GM10248 (cell line): ENCODE measurements at places on chromosomes 2 and 18.
A peak's percentile ranks its signal among the peaks of the same experiment; 100 is the strongest.

DNA sequence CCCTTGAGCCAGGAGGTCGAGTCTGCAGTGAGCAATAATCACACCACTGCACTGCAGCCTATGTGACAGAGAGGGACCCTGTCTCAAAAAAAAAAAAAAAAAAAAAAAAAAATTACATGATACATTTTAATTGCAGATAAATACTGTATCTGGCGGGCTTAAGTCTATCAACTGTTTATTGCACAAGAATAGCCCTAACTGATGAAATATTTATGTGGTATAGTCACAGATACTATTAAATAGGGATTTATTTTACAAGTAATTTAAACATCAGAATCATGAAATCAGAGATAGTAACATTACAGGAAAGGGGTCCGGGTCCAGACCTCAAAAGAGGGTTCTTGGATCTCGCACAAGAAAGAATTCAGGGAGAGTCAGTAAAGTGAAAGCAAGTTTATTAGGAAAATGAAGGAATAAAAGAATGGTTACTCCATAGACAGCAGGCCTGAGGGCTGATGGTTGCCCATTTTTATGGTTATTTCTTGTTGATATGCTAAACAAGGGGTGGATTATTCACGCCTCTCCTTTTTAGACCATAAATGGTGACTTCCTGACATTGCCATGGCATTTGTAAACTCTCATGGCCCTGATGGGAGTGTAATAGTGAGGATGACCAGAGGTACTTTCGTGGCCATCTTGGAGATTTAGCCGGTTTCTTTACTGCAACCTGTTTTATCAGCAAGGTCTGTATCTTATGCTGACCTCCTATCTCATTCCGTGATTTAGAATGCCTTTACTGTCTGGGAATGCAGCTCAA lies 166.6 kb downstream of the PMAIP1 start:
- no peak for DNase-seq

DNA sequence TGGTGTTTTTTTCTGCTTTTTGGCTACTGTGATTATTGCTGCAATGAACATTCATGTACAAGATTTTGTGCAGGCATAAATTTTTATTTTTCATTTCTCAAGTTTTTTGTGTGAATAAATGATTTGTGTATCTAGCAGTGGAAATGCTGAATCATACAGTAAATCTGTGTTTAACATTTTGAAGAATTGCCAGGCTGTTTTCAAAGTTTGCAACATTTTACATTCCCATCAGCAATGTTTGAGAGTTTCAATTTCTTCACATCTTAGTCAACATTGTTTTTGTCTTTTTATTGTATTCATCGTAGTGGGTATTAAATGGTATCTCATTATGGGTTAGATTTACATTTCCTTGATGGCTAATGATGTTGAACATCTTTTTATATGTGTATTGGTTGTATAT lies 98.8 kb upstream of the RBMS1 start:
- DNase-seq, result no peak

- no peak for DNase-seq
Measured at GRCh38 chr2:168738062-168738461, 64.4 kb upstream of the NOSTRIN start.

- DNase-seq, result no peak
Measured at GRCh38 chr18:46566111-46566510, 90.9 kb downstream of the LOXHD1 start.

- DNase-seq, result no peak
Measured at GRCh38 chr18:60910534-60910933, 422.7 kb upstream of the CDH20 start.

GRCh38 chr2:240586919-240587800 lies 626 bp downstream of the CAPN10 start:
- DNase-seq, result peak; percentile 60

- DNase-seq, result peak; percentile 90
Measured at GRCh38 chr2:230864605-230865306, at the start of gene ITM2C. TSS of gene ITM2C (plus strand) at chr2:230864942. CDS start at chr2:230865026, 84 bp downstream.

- no peak for DNase-seq
Measured at GRCh38 chr2:150618245-150618895, 130.9 kb upstream of the RND3 start.

GRCh38 chr18:79485788-79486355 lies 90.1 kb downstream of the NFATC1 start:
- DNase-seq, result no peak

GRCh38 chr2:197255543-197255942 lies 55.0 kb downstream of the ANKRD44 start:
- DNase-seq, result peak; percentile 90

- no peak for DNase-seq
Measured at GRCh38 chr2:145687442-145688134, 1167.7 kb upstream of the ZEB2 start.

DNA sequence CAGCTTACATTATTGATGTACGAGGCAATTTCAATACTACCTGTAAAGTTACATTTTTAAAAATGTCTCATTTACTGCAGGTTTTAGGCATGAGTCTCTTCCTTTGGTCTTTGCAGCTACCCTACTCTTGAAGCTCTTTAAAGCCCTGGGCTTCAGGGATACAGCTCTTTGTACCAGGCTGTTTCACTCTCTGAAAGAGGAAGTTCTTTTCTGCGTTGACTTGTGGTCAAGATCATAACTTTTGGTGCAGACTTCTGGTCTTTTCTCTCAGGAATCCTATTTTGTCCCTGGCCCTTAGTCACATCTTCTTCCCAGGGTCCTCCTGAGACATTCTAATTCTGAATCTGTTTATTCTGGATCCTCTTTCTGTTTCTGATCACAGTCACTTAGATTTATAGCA lies 16.6 kb upstream of the HRH4 start:
- DNase-seq, result no peak

DNA sequence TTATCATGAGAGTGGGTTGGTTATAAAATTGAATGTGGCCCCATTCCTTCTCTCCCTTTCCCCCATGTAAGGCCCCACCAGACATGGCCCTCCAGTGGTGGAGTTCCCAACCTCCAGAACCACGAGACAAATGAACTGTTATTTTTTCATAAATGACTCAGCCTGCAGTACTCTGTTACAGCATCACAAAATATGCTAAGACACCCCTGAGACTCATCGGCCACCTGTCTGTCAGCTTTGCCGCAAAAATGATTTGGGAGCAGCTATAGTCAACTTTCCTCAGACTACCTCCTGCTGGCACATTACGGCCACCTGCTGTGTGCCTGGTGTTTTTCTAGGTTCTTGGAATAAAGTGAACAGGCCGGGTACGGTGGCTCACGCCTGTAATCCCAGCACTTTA lies 21.4 kb upstream of the C1QL2 start:
- DNase-seq, result no peak

DNA sequence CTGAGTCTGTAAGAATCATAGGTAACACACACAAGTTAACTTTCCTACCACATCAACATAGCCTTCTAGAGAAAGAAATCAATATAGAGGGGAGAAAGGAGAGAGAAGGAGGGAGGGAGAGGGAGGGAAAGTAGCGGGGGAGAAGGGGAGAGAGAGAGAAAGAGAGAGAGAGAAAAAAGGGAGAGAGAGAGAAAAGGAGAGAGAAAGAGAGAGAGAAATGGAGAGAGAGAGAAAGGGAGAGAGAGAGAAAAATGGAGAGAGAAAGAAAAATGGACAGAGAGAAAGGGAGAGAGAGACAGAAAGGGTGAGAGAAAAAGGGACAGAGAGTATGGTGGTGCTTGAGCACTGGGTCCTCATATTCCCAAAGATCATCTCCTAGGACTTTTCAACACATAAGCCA lies 591.7 kb downstream of the ZEB2 start:
- DNase-seq, result no peak

DNA sequence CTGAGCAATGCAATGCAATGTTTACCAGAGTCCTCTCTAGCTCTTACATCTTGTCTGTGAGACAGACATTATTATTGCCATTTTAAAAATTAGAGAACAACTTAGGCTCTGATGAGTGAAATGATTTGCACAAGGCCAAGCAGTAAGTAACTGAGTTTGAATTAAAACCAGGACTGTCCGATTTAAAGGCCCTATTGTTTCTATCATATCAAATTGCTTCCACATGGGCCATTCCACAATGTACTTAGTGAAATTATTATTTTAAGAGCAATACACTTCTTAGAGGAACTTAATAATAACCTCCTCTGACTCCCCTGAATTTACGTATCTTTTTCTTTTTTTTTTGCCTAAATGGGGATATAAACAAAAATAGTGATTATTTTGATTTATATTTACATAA lies 64.6 kb downstream of the PLCL1 start:
- no peak for DNase-seq

- DNase-seq, result peak; percentile 73
Measured at GRCh38 chr2:96241900-96242611, 23.7 kb downstream of the TMEM127 start.

- no peak for DNase-seq
Measured at GRCh38 chr2:60336442-60337141, 216.9 kb downstream of the BCL11A start.

GRCh38 chr18:31857526-31858106 lies 85.3 kb downstream of the TRAPPC8 start:
- no peak for DNase-seq

DNA sequence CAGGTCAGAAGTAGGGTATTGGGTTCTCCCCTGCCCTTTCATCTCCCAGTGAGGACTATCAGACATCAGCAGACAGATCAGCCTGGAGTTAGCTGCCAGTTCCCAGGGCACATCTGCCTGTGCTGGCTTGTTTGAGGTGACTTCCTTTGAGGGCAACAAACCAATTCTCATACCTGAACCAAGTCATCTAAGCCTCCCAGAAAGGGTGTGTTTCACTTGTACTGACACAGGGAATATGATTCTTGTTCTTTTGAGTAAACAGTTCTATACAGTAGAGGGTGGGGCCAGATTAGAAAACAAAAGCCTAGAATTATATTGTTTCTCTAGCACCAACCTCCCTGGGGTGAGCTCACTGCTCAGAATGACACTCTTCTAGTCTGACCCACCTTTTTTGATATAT lies 591.9 kb downstream of the SLC4A3 start:
- no peak for DNase-seq

GRCh38 chr2:205216092-205216491 lies 466.2 kb upstream of the NRP2 start:
- DNase-seq, result no peak

DNA sequence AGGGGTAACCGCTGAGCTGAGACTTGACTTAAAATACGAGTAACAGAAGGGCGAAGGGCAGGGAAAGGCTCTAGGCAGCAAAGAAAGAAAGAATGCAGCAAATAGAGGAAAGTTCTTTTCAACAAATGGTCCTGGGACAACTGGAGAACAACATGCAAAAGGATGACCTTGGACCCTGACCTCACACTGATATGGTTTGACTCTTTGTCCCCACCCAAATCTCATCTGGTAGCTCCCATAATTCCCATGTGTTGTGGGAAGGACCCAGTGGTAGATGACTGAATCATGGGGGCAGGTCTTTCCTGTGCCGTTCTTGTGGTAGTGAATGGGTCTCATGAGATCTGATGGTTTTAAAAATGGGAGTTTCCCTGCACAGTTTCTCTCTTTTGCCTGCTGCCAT lies 33.9 kb downstream of the ST3GAL5 start:
- DNase-seq, result no peak

GRCh38 chr2:218035463-218036100 lies 32.8 kb upstream of the TNS1 start:
- no peak for DNase-seq

GRCh38 chr2:36352701-36353100 lies 2.9 kb upstream of the CRIM1 start:
- no peak for DNase-seq

- DNase-seq, result no peak
Measured at GRCh38 chr2:56465491-56465890, 281.7 kb downstream of the CCDC85A start.

DNA sequence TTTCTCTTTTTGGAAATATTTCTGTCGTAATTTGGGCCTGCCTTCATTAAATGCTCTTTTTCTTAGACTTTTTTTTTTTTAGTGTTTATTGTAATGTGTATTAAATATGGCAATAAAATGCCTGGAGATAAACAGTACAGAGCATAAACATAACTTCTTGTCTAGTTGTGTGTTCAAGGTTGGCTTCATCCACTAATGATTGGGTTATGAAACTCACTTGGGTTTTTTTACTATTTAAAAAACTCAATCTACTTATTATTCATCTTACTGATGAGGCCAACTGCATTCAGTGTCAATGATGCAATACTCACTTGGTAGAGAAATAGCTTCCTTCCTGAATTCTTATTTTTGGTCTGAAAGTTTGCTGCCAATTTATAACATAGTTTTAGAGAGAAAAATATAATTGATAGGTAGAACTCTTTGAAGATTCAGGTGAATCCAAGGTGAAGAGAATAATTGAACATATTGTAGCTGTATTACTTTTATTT lies 144.2 kb upstream of the NABP1 start:
- DNase-seq, result no peak

- DNase-seq, result no peak
Measured at GRCh38 chr2:211067029-211067428, 510.6 kb downstream of the CPS1 start.

DNA sequence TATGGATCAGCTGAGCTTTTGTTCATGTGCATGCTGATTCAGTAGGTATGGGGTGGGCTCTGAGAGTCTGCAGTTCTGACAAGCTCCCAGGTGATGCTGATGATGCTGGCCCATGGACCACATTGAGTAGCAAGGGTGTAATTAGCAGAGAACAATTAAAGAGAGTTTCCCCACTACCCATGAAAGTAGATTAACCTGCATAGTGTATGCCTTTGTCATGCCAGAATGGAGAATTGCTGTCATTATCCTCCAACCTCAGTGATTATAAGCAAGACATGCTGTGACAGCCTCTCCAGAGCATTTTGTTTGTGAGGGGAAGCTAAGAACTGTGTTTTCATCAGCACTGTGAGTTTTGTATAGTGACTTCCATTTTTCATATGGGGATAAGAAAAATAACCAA lies 59.5 kb upstream of the LYPD1 start:
- no peak for DNase-seq

- no peak for DNase-seq
Measured at GRCh38 chr18:28657961-28658360, 481.0 kb upstream of the CDH2 start.

DNA sequence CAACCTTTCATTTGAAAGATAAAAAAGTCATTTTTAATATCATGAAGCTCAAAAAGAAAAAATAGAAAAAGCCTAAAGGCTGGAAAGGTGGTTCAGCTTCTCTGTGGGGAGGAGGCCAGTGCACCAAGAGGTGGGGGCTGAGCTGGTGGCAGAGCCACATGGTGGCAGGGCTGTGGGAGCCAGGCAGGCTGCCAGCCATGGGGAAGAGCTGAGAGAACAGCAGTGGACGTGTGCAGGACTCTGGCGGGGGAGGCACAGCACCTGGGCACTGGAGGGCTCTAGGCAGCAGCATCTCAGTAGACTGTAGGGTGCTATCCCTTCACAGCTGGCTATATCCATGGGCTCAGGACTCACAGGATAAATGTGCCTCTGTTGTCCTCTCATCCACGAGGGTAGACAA lies 47.8 kb downstream of the STK25 start:
- no peak for DNase-seq

DNA sequence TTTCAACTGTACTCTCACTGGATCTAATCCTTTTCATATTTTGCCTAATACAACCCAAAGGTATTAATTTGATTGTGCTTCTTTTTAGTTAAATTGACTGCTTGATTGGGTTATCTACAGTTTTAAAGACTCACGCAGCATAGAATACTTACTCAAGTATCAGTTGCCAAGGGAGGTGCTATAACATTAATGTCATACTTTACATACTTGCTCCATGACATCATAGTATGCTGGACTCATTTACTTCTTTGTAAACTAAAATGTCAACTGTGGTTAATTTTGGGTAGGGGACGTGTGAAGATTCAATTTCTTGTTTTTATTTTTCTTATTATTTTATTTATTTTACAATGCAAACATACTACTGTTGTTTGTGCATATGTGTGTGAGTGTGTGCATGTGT lies 716.2 kb upstream of the VRK2 start:
- DNase-seq, result no peak
